Activated CD4-positive, CD25-positive, alpha-beta regulatory T cell treated with anti-CD3 and anti-CD28 coated beads, Interleukin-2, amount 50 U/mL, for 24 hours (primary cell): ENCODE measurements at places on chromosomes 7 and 10.

DNA sequence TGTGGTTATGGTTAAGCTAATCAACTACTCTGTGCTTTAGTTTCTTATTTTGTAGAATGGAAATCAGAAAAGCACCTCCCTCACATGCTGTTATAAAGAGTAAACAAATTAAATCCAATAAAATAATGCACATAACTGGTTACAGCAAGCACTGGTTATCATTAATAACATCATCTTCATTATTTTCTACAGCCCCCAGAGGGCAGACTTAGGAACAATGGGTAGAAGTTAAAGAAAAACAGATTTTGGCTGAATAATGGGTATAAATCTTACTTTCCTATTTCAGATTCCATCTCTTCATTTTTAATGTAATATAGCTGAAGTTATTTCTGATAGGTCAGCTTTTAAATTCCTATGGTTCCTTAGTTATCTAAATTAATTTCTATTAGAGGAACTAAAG, 126.5 kb downstream of the DOCK4 start:
- no peak for ATAC-seq

DNA sequence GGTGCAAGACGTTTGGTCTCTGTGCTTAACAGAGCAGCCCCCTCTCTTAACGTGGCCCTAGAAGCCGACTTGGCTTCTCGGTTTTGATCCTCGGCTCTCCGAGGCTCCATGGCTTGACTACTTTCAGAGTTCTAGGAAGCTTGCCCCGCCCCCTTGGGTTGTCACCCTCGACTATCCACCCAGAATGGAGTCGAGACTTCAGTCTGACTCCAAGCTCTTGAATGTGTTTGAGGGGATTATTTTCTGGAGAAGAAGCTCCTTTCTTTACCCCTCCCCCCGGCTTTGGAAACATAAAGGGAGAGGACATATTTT, 448 bp downstream of the SEC24C start:
- peak; percentile 40 for ATAC-seq

DNA sequence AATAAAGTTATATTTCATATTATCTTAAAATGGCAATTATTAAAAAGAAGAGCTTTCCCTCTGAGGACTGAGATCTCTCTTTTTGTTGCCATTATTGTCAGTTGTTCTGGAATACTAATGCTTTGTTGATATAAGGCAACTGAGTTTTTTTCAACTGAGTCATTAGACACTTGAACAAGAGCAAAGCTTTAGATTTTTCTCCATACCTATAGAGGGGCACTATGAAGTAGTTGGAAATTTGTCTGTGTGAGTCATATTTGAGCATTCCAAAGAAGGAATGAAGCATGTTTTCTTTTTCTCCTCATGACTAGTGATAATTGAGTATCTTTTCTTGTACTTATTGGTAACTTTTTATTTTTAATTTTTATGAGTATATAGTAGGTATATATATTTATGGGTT, 24.5 kb downstream of the RPA3 start:
- ATAC-seq, result no peak

DNA sequence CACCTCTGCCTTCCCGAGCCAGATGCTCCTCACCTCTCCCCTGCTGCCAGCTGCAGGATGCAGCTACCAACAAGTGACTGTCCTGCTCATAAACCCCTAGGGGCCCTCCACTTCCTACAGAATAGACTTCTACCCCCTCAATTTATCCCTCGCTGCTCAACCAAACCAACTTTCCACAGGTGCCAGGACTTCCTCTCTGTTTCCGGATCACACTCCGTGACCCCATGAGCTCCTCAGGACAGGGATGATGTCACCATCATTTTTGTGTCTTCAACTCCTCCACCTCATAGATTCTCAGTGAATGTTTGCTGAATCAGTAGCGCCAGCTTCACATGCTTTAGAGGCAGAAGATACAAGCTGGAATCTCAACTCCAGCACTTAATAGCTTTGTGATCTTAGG, 25.8 kb upstream of the ADRB1 start:
- no peak for ATAC-seq

GRCh38 chr10:86207226-86207625, 159.4 kb downstream of the GRID1 start:
- no peak for ATAC-seq

DNA sequence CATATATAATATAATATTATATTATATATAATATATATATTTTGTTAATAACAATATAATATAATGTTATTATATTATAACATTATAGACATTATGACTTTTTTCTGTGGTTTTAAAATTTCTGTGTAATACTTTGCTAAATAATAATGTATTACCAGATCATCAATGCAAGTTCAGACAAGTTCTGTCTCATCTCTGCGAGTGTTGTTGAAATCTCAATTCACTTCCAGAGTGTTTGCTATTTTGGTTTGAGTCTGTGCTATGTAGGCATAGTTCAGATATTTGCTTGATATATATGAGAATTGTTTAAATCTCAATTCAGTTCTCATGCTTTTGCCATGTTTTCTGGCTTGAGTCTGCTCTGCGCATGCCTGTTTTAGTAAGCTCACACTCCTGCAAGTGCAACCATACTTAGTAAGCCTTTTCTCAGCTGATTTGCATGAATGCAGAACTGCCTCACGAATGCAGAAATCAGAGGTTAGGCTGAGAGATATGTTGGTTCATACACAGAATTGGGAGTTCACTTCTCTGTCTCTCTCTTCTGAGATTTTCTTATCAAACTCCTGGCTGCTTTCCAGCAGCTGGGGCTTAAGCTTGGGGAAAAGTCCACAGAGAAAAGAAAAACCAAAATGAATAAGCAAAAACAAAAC, 830.2 kb upstream of the SORCS1 start:
- ATAC-seq, result no peak

DNA sequence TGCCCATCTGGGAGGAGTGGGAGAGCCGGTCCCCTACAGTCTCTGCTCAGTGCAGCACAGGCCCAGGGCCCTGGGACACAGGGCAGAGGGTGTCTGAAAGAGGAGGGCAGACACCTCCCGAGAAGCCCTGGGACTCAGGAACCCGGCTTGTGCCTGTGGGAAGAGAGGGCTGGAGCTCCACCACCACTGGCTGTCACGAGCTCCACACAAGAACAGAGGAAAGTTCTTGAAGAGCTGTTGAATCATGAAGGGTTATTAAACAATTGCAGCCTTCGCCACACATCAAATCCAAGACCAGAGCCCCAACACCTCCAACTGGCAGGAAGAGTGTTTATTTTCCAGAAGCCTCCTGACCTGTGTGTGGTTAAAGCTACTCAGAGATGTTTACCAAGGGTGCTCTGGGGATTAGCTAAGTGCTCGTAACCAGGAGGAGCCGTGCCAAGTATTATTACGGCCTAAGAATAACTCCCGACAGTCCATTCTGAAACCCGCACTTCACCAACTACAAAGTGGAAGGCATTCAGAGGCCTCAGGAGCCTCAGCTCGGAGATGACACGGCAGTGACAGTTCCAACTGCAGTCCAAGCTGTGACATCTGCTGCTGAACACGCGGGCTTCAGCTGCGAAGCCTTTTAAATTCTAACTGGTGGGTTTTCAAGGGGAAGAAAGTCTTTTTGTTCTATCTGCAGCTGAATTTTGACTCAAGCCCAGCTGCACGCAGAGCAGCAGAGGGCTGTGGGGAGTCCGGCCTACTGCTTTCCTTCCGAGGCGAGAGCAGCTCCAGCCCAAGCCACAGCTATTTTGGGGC, 75.1 kb downstream of the MAD1L1 start:
- ATAC-seq, result no peak

DNA sequence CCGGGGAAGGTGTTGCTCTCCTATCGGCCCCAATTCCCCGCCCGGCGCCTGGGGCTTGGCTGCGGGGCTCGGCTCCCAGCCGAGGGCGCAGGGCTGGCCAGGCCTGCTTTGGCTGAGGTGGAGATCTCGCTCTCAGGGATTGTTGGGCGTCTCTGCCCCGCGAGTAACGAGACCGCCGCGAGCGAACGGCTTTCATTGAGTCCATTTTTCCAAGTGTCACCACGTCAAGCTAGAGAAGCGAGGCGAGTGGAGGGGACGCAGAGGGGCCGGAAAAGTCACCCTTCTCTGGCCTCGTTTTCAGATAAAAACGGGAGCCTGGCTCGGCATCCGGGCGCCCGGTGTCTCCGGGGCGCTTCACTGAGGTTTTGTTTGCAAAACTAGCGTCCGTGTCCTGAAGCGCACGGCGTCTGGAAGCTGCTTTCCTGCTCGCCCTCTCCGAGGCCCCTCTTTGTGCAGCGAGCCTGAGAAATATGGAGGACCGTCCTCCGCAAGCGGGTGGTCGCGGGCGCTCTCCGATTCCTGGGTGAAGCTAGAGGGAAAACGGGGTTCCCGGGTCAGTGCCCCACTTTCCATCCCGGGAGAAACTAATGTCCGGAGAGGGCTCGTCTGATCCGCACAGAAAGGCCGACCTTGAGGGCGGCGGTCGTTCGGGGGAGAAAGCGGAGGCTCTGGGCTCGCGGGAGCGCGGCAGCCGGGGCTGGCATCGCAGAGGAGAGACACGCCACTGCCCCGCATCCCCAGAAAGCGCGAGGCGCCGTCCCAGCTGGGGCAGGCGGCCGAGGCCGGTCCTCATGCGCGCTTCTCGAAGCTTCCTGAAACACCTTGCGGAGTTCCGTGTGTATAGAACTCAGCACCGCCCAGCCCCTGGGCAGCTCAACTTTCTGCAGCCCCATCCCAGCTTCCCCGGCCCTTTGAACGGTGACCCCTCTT, 3.5 kb upstream of the EN2 start:
- no peak for ATAC-seq

- no peak for ATAC-seq
Observed at GRCh38 chr7:46544396-46545008, 623.4 kb upstream of the IGFBP3 start.

DNA sequence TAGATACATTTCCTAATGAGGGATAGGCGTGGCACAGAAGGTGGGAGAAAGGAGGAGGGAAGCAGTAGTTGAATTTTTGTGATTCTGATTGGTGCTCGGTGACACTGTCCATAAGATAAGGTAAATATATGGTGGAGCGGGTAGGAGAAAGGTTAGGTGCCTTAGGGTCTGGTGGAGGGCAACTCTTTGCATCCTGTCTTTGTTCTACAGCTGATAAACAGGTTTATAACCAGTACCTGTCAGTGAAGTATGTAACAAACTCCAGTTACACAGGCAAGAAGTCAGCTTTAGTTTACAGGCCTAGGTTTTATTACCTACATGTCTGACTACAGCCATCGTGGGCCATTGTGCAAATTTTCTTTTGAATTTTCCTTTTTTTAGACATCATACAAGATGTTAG, 10.9 kb upstream of the FAM180A start:
- no peak for ATAC-seq

- no peak for ATAC-seq
Observed at GRCh38 chr7:19560111-19560883, 148.5 kb downstream of the POLR1F start.

DNA sequence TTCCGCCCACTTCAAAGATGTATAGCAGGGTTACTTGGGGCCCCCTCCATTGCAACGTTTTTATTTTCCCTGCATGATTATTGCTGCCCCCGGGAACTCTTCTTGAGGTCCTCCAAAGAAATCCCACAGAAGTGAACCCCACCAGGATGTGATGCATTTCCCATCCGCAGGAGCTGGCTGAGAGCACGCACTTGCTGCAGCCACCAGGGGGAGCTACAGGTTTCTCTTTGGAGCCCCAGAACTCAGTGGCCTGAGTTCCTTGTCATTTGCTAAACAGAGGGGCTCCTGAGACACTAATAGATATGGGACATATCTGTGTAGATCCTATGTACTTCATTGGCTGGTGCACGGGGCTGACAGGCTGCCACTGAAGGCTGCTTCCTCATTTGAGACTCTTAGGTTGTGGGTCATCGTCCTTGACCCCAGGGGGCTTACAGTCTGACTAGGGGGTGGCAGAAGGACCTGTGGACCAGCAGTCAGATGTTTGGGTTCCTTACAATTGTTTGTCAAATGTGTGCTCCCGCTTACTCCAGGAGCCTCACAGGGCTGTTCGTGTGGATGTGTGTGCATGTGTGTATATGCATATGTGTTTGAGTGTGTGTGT, 52.3 kb upstream of the ENO4 start:
- ATAC-seq, result peak; percentile 73

DNA sequence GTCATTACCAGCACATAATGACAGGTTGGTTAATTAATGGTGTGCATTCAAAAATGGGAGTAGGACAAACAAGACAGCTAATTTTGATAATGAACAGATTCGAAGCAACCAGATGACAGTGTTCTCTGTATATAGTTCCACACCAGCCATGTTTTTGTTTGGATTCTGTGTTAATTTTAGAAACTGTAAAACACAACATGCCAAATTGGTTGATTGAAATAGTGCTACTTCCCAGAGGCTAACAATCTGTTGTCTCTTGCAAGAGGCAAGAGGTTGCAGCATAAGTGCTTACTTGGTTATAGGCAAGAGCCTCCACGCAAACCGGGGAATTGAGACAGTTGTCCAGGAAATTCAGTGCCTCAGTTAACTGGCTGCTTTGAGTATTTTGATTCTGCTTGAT, 170.2 kb upstream of the HABP2 start:
- no peak for ATAC-seq

DNA sequence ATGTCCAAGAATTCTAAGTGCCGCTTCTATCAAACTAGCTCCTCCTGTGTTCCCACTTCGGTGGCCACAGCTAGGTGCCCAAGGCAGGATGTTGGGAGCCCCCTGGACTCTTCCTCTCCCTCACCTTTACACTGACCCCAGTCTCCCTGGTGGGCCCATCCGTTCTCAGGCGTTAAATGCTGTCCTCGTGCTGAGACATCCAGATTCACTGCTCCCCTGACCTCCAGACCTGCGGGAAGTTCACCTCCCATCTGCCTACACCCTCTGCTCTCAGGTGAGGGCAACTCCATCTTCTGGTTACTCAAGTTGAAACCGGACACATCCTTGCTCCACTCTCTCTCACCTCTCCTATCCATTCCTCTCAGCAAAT, 114.3 kb downstream of the ARHGAP22 start:
- no peak for ATAC-seq

- ATAC-seq, result no peak
Observed at GRCh38 chr10:4240608-4241197, 455.7 kb upstream of the KLF6 start.

DNA sequence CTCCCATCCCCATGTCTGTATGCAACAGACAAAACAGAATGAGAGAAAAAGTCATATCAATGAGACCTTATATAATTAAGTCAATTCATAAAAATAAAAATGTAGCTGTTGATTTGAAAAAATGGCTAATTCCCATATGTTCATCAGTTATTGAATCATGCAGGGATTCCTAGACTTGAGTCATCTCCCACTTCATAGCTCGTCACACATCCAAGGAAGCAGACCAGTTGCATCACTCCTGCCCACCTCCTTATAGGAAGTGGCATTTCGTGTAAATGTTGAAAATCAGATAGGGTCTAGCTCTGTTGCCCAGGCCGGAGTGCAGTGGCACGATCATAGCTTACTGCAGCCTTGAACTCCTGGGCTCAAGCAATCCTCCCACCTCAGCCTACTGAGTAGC, 56.1 kb upstream of the SH2B2 start:
- ATAC-seq, result no peak

- no peak for ATAC-seq
Observed at GRCh38 chr10:10617686-10618085, 400.0 kb upstream of the CELF2 start.

GRCh38 chr7:15087771-15088170, 185.2 kb upstream of the DGKB start:
- ATAC-seq, result no peak

GRCh38 chr10:58477122-58477521, 35.5 kb upstream of the BICC1 start:
- no peak for ATAC-seq
